SHP77 (cell line): ENCODE measurements at places on chromosomes 2 and 18.

GRCh38 chr2:27291865-27292264 lies 9.6 kb downstream of the TRIM54 start:
- peak; percentile 8 for DNase-seq

GRCh38 chr2:119114266-119114665 lies 44.3 kb downstream of the C1QL2 start:
- DNase-seq: no peak

DNA sequence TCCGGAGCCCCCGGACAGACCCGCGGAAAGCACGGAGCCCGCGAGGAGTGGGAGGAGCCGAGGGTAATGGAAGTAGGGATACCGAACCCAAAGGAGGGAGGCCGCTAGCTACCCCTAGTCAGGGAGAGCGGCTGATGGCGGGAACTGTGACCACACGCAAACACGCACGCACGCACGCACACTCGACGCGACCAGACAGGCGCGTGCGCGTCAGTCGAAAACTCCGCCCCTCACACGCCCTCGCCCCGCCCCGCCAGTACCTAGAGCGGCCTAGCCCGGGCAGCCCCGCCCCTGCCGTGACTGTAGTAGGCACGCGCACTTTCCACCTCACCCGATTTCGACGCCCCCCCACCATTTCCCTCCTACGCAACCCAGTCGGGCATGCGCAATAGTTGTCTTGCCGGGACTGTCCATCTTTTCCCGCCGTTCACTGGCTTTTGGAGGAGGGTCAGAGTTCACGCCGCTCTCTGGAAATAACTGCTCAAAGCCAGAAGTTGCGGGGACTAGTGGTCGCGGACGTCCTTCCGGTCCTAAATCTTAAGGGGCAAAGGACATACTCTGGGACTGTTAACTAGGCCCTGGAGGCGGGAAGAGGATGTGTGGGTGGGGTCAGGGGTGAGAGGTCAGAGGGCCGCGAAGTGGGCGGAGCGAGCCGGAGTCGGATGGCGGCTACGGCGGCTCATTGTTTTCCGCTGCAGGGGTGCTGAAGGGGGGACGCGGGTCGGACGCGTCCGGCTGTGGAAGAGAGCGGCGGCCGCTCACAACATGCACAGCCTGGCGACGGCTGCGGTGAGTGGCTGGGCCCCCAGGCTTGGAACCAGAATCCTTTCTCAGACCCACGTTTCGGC lies at the start of the genes CNOT9 and USP37:
Gene CNOT9, plus strand, starts transcription at position 650 of the 848 bp plus-strand sequence. Its CDS starts 116 bp downstream, at position 766.
Gene USP37, minus strand, starts transcription at position 162 of the 848 bp plus-strand sequence. CDS start 9,698 bp downstream, outside the sequence.
- DNase-seq: peak; percentile 97

DNA sequence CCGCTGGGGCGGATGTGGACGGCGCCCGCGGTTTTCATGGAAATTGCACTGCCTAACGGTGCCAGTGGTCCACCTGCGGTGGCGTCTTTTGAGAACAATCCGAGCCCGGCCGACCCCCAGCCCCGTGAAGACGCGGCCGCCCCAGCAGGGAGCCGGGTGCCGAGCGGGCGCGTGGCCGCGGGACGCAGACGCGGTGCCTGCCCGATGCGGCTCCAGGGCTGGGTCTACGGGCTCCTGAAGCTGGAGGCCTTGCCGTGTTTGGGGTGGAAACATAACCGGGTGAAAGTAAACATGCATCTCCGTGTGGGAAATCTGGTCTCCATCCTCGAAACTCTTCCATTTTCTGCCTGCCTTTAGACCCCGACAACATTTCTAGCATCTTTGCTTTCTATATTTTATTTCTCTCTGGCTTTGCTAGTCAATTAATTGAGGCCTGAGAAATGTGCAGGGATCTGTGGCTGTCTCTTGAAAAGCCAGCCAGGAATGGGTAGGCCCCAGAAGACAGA lies 572 bp downstream of the INPP4A start:
- no peak for DNase-seq

GRCh38 chr2:148752977-148753376 lies 108.4 kb downstream of the EPC2 start:
- DNase-seq: no peak

- no peak for DNase-seq
These were observed 502.1 kb upstream of the TMEFF2 start for GRCh38 chr2:192696857-192697256.

DNA sequence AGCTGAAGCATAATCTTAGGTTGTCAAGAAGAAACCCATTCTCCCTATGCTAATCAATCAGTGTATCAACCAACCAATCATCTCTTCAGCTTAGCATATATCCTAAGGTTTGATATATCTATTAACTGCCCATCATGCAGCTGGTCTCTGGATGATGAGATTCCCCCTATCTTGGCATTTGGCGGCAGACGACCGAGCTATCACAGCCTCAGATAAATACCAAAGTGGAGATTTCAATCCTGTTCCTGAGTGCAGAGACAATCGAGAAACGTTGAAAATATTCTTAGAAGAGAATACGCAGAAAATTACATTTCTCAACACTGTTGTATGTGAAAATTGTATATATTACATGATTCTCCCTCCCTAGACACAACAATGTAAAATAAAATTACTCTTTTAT lies 259.0 kb upstream of the SIX3 start:
- DNase-seq: no peak

DNA sequence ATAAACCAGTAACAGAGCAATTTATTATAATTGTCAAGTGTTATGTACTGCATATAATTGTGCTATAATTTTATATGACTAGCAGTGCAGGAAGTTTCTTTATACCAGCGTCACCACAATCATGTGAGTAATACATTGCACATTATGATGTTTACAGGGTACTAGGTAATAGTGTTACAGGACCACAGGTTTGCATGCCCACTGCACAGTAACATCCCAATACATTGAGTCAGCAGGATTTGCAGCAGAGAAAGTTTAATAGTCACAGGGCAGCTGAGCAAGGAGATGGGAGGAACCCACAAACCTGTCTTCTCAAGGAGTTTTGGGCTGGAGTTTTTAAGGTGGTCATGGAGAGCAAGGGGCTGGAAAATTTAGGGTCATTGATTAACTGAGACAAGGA lies 1042.9 kb upstream of the ACVR2A start:
- DNase-seq: no peak

DNA sequence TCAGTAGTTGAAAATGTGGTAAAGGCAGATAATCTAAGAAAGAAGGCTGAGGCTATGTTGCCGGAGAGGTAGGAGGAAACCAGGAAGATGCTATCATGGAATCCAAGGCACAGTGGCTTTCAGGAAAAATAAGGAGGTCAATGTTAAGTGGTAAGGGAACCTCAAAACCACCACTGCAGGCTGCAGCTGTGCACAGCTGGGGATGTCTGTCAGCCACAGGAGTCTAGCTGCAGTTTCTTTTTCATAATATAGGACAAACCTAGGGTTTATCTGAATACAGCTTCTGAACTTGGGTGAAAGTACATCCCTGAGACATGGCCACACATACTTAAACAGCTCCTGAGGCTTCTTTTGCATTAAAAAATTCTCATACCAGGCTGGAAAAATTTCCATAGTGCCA lies 93.9 kb downstream of the SLC5A7 start:
- DNase-seq: no peak

DNA sequence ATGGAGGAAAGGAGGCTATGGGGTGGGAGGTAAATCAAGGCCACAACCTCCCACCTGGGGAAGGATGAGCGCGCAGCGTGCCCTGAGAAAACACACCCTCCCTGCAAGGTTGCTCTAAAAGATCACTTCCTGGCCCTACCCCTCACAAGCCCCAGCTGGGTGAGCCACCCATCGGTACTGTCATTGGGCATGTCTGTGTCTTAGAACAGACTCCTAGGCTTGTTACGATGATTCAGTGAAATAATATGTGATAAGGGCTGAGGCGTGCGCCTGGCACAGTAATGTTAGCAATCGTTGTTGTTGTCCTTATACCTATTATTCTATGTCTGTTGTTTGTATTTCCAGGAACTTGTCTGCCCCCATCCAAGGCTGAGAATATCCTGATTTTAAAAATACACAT lies 175.1 kb downstream of the ZFP36L2 start:
- DNase-seq: no peak

- no peak for DNase-seq
These were observed 16.0 kb downstream of the TMEM177 start for GRCh38 chr2:119694845-119695521.

GRCh38 chr18:63681449-63682340 lies 20.0 kb upstream of the SERPINB3 start:
- peak; percentile 2 for DNase-seq

DNA sequence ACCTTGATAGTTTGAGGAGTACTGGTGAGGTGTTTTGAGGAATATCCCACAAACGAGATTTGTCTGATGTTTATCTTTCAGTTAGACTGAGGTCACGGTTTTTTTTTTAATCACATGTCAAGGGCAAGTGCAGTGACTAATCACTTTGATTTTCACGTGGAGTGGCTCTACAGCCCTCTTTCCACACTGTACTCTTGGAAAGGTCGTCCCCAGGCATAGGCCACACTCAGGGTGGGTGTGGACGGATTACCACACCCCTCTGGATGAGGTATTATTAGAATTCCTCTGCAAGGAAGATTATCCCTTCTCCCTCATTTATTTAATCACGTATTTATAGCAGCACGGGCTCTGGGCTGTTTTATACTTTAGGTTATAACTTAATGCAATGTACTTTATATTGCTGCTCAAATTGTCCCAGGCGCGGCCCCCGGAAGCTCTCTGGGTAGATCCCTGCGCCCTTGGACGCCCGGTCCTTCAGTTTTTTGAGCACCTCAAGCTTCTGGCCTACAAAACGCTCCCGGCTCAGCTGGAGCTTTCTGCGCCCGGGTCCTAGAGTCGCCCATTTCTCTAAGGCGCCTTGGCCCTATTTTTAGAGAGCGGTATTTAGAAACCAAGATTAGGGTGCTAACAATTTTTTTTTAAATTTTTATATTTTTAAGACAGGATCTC lies 515 bp upstream of the PLEKHB2 start:
- DNase-seq: peak; percentile 84

DNA sequence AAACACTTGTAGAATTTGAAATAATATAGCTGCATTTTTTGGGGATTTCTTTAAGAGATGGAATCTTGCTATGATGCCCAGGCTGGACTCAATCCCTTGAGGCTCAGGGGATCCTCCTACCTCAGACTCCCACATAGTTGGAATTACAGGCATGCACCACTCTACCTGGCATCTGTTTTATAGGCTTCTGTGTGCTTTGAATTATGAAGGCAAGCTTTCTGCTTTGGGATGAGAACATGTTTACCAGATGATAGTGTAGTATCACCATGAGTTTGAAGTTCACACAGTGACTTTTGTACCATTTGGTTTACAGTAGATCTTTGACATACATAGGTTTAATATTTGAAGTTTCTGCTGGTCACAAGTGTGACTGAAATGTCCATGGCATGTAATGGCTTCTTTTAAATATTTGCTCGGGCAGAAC lies 10.7 kb downstream of the CNOT11 start:
- no peak for DNase-seq

DNA sequence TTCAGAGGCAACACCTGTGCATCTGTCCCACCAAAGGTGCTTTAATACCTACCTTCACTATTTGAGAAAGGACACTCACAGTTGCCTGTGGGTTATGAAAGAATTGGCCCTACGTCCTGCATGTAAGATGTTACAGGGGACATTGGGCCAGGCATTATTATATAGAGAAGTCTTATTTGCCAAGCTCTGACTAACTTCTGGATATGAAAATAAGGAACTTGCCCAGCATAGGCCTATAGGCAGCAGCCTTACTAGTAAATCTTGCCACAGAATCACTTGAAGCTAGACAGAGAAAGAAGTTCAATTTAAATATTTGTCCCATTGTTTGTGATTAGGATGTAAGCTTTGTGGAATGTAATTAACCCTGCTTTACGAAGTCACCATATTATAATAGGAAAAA lies 41.7 kb downstream of the NLRC4 start:
- no peak for DNase-seq

GRCh38 chr2:226151157-226151556 lies 648.5 kb downstream of the IRS1 start:
- no peak for DNase-seq

GRCh38 chr2:174330945-174331594 lies 3.7 kb upstream of the SP9 start:
- DNase-seq: no peak

DNA sequence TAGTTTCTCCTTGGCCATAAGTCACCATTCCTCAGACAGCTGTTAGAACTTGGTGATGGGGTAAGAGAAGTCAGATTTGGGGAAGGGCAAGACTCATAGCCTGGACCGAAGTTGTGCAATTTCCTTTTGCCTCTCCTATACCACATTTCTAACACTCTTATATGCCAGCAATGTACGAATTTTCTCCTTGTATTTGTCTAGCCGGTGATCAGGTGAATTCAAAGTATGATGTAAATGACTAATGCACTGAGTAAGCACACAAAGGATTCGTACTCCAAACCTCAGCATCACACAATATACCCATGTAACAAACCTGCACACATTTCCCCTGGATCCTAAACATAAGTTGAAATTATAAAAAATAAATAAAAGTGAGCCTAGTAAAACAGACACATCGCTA lies 1143.5 kb upstream of the CELF4 start:
- DNase-seq: no peak

DNA sequence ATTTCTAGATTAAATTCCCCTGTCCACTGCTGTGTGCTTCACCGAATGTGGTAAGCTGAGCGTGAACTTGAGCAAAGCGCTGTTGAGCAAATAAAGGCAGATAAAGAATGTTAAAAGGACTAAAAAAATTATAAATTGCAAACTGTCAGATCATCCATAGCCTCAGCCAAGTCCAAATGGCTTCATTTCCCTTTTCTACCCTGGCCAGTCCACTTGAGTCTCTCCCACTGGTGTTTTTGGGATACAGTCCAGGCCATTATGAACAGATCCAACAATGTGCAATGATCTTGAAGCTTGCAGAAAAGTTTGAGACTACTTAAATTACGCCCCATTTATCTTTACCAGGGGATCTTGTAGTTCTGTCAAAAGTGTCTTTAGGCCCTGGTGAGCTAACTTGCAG lies 254.6 kb upstream of the PIK3C3 start:
- DNase-seq: no peak

- no peak for DNase-seq
These were observed 100.5 kb upstream of the ITPRID2 start for GRCh38 chr2:181790716-181791649.

GRCh38 chr18:45993438-45993837 lies 26.3 kb upstream of the EPG5 start:
- no peak for DNase-seq

GRCh38 chr18:69220529-69220928 lies 180.2 kb upstream of the DOK6 start:
- DNase-seq: no peak

DNA sequence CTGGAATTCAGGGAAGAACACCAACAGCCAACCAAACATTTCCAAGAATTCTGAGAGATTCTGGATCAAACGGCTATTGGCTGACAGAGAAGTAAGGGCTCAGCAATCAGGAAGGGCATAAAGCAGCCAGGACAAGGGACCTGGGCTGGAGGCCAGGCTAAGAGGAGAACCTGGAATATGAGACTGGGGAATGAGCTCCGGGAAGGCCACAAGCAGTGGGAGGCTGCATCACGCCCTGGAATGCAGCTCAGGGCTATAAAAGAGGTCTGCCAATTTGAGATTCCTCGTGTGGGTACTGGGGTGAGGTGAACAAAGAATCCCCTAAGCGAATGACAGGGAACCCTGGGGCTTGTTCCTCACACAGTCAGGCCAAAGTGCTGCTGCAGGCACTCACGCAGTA lies 60.4 kb downstream of the ANO7 start:
- no peak for DNase-seq

- DNase-seq: no peak
These were observed 284.7 kb upstream of the CWC22 start for GRCh38 chr2:180291552-180292421.
